ENCODE measurements at places on chromosomes 3 and 15.

DNA sequence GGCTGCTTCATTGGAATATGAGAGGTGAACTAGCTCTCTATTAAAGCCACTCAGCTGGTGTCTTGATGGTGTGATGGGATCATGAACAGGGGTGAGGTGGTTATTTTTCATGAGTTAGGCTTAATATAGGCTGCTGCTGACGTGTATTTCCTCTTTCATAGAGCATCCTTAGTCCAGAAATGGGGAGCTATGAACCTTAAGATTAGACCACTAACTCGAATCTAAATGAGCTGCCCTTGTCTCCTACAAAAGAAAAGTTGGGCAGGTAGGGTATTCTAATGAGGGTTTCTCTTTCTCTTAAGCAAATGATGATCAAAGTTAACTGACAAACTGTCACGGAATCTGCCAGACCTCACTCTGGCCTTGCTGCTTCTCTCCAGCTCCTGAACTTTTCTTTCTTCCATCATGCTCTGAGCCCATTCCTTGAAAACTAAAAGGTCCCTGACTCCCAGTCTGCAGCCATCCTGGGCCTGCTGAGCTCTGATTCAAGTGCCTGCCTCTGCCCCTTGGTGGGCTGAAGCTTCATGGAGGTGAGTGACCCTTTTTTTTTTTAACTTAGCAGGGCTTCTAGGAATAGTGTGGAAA, at the start of gene TRIM69:
TSS of gene TRIM69 (plus strand) at position 348 of the 585 bp plus-strand sequence. CDS start at position 525, 177 bp downstream.
- no peak for DNase-seq

DNA sequence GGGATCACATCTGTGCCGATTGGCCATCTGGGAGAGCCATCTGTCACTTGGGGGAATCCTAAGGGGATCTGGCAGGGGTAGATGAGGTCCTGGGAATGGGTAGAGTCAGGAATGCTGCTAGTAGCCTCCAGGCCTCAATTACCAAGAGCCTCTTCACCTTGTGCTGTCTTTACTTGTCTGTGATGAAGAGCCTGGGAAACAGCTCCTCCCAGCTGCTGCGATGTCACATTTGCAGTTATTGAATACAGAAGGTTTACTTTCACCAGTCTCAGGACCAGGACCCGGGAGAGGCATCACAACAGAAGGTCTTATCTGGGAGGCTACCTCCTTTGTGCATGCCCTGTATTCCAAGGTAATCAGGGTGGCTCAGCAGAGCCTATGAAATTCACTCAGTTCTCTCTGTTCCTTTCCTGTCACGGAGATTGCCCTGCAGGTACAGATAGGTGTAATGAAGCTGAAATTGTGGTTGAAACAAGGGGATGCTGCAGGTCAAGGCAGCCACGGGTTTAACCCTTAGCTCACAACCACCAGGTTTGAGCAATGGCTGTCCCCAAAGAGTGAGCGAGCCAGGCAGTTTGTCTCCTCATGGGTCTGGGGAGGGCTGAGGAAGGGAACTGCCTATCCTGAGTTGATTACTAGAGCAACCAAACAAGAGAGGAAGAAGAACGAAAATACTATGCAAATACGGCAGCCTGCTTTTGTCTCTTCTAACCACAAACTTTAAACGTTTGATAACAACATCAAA, 298.9 kb upstream of the RORA start:
- DNase-seq, result no peak

GRCh38 chr15:67172172-67172571, 82.3 kb downstream of the AAGAB start:
- no peak for DNase-seq

DNA sequence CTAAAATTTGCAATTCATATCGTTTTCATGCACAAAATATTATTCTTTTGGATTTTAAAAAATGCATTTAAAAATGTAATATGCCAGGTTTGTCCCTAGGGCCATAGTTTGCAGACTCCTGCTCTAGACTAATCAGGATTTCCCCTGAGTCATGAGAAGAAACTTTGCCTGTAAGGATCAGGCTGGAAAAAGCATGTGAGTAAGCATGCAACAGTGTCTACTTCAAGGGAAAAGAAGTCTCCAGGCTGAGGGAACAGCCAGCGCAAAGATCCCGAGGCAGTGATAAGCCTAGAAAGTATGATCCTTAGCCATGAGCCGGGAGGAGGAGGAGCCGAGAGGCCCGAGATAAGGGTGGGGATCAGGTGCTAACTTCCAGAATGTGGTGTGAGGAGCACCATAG, 382.8 kb upstream of the CFAP20DC start:
- no peak for DNase-seq

DNA sequence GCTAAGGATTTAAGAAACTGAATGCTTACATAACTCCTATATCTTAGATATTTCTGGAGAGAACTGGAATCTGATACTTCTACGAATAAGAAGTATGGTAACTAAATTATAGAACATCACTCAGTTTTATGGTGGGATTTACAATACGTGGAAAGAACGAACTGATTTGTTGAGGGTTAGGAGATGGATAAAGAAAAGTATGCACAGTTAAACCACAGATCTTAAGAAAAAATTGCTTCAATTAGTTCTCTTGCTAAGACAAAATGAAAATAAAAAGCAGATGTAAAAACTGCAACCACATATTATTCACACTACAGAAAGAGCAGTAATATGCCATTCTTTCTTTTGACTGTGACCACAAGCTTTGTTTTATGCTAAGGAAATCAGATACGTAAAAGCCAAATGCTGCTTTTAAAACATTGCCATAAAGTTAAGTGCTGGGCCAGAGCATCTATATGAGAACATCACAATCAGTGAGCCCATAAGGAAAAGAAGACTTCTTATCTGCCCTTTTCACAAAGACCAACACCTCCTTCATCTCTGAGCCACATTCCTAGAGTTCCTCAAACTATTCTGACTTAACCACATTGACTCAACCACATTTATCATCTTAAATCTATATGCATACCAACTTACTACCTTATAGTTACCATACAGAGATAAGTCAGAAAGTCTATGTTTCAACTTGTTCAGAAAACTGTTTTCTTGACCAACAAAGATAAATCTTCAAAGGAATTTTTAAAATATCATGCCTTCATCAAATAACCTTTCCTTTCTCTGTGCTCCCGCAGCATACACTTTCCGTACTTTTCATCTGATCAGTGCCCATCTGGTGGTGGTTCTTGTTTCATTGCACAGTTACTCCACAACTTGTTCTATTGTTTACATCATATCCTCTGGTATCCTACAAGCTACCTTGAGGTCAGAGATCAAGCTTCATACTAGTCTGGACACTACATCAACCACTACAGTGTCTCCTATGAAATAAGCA, 61.7 kb downstream of the FSIP1 start:
- DNase-seq, result no peak

GRCh38 chr15:53457479-53457878, 302.0 kb downstream of the WDR72 start:
- DNase-seq, result no peak

GRCh38 chr3:71726146-71726545, 944 bp upstream of the EIF4E3 start:
- DNase-seq, result no peak

GRCh38 chr3:125017406-125017805, 38.4 kb downstream of the HEG1 start:
- no peak for DNase-seq

DNA sequence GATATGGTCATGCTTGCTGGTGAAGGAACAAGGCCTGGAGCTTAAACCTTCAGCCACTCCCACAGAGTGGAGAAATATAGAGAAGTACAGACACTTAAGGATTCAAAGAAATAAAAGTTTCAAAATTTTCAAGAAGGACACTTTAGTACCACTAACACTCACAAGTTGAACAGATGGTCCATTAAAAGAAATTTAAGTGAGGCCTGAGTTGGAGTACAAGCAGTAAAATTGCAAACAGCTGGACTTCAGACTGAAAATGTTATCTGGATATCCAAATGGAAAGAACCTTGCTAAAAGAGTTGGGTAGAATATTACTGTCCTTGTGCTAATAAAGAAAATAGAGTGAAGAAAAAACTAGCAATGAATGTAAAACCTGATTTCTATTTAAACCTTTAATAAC, 397.1 kb upstream of the KCNMB2 start:
- DNase-seq, result no peak

GRCh38 chr3:123789760-123790159, 94.4 kb downstream of the MYLK start:
- no peak for DNase-seq

DNA sequence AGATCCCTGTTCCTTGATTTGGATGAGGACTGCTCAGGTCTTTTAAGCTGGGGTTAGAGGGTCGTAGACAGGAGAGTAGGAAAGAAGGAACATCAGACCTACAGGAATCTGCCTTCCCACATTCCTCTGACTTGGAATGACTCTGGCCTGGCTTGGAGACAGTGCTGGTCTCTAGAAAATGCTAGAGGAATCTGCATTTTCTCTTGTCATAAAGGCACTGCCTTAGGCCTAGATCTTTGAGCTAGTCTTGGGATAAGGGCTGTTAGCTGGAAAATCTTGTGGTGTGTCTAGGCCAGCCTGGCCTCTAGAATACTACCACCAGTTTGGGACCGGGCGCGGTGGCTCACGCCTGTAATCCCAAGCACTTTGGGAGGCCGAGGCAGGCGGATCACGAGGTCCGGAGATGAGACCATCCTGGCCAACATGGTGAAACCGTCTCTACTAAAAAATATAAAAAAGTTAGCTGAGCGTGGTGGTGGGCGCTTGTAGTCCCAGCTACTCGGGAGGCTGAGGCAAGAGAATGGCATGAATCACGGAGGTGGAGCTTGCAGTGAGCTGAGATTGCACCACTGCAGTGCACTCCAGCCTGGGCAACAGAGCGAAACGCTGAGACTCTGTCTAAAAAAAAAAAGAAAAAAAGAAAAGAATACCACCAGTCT, 17.3 kb upstream of the BSN start:
- DNase-seq, result no peak

- no peak for DNase-seq
These were observed 70.0 kb upstream of the KLF13 start for GRCh38 chr15:31256378-31257265.

DNA sequence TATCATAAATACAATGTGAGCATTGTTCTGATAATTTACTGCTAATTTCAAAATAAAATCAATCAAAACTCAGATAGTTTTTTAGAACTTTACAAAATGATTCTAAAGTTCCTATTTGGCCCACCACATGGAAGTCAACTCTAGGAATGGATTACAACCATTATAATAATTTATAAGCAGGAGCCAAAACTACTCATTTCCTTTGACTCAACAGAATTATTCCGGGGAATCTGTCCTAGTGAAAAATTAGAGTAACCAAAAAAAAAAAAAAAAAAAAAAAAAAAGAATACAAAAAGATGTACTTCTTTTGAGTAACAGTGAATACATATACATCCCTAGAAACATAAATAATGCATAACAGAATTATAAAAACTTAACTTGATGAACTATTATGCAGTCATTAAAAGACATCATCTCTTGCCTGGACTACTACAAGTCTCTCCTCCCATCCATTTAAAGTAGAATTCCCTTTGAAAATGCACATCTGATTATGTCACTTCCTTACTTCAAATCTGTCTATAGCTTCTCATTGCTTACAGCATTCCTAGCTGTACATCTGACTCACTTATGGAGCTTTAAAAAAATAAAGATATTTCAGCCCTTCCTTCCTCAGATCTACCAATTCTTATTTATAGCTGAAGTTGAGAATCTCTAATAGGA, 43.4 kb downstream of the HDGFL3 start:
- no peak for DNase-seq

DNA sequence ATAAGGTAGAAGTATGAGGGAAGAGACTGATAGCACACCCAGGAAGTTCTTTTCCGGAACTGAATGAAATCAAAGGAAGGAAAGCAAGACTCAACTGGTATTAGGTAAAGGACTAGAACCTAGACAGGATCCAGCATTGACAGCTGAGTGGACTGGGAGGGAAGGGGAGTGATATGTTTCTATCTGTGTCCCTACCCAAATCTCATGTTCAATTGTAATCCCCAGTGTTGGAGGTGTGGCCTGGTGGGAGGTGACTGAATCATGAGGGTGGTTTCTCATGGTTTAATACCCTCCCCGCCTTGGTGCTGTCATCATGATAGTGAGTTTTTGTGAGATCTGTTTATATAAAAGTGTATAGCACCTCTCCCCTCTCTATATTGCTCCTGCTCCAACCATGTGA, 415.9 kb upstream of the KCNMB2 start:
- DNase-seq, result no peak

GRCh38 chr3:29591579-29591978, 310.7 kb downstream of the RBMS3 start:
- no peak for DNase-seq

- no peak for DNase-seq
These were observed 736.5 kb downstream of the IGSF11 start for GRCh38 chr3:118298133-118298532.

DNA sequence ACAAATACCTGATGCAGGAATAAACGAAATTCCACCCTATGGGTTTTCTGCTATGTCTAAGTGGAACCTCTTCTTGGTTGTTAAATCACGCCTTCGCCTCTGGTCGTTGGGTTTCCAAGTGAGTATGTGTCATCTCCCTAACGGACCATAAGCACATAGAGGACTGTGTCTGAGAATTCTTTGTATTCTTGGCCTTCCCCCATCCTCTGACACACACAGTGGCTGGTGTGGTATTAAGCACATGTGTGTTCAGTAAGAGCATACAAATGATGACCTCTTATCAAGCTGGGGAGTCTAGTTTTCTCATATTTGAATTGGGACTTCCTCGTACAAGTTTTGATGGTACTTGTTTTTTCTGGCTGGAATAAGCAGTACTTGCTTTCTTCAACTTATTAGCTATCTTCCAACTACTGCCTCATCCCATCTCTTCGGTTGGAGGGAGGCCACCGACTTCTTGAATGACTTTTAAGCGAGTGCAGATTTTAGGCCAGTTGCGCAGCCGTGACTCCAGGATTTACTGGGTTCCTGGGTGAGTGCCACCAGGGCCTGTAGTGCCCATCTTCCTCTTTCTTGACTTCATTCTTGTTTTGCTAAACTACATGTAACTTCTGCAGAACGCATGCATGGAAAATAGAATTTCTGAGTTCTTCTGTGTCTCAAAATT, 240.2 kb downstream of the ADAMTS17 start:
- DNase-seq, result no peak

- no peak for DNase-seq
These were observed 98.2 kb downstream of the NR2F2 start for GRCh38 chr15:96428742-96429141.

GRCh38 chr3:172070269-172070668, 30.9 kb downstream of the FNDC3B start:
- DNase-seq, result no peak

Data from dorsolateral prefrontal cortex (tissue), 122 donors.